ENCODE measurements at places on chromosomes 7 and 10. TPM values are rescaled to one million over a fixed set of nuclear protein-coding genes. Genes with fewer than 3 reads are reported as not detected.

The CACUL1 gene
- total RNA-seq: 27.6 TPM

DNA sequence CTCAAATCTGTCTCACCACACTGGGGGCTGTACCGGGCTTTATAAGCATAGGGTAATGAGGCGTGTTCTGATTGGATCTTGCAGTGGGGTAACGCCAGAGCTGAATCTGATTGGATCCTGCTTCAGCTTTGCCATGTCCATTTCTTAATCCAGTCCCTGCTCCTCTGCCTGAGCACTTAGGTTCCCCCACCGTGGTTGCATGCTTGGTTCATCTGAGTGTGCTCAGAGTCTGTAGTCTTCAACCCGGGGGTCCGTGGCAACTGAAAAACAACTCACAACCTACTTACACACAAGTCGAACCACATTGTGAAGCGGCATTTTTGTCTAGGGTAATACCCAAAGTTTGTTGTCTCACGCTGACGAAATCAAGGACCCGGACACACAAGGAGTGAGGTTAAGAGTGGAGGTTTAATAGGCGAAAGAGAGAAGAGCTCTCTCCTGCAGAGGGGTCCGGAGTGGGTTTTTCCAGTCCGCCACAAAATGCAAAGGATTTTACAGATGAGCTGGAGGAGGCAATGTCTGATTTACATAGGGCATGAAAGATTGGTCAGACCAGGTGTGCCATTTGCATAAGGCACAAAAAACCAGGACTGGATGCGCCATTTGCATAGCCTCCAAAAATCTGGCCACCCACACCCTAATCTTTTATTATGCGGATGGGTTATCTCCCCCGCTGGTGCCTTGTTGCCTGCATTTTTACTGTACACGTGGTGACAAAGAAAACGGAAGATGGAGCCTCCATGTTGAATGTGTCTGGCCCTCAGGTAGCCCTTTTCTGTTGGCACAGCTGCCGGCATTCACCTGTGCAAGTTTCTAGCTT is 641.8 kb upstream of the FOXK1 start:
- DNase-seq: no peak

The GALNT17 gene
- not detected for total RNA-seq

DNA sequence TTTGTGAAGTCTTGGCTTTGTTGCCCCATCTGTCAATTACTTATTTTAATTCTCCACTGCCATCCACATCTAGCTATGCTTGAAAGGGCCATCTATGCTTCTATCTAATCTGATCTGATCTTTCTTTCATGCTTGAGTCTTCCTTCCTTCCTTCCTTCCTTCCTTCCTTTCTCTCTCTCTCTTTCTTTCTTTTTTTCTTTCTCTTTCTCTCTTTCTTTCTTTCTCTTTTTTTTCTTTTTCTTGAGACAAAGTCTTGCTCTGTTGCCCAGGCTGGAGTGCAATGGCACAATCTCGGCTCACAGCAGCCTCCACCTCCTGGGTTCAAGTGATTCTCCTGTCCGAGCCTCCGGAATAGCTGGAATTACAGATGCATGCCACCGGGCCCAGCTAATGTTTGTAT is 11.3 kb downstream of the TFR2 start:
- DNase-seq: no peak

DNA sequence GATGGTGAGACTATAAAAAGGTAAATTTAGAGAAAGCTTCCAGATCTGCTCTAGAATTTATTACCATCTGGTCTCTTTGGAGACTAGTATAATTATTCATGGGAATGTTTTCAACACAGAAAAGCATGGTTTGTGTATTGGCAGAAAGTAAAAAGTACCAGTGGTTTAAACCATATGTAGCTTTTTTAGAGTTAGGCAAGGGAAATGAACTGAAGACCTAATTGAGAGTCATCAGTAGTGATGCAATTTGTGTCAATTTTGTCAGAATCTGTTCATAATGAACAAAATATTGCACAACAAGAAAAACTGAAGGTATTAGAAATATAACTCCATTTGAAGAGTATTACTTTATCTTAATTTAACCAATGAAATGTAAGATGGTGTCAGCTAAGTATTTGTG is 181.4 kb downstream of the ADK start:
- no peak for DNase-seq

DNA sequence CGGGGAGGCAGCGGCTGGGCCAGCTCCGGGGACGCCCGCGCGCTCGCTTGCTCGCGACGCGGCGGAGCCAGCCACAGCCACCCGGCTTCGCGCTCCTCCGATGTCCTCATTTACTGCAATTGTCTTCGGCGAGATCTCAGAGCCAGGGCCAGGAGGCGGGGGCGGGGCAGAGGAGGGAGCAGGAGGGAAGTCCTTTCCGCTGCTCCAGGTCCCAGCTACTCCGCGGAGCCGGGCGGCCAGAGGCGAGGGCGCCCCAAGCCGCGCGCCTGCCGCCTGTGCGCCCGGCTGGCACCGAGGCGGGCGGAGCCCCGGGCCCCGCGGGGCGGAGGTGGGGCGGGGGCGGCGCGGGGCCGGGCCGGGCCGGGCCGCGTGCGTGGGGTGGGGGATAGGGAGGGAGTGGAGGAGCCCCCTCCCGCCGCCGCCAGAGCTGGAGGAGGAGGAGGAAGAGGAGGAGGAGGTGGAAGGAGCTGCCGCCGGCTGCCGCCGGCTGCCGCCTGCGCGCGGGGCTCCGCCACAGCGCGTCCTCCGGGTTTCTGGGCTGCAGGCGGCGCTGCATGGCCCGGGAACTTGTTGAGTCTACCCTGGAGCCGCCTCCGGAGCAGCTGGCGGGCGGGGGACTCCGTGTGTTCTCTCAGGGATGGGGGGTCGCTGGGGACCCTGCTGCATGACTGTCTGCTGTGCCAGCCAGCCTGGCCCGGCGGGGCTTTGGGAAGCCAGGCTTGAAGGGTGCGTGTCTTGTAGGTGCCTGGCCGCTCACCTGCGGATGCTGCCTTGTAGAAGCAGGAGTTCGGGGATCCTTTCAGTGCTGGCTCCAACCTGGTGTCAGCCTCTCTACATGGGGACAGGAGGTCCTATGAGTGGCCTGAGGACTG is at the start of gene INSYN2A:
INSYN2A (minus strand) TSS at position 310 of the 872 bp plus-strand sequence. CDS start 20,196 bp downstream, outside the sequence.
- DNase-seq: no peak
